T-cell (primary cell): ENCODE measurements at places on chromosomes 5 and 9.

- no peak for DNase-seq
These were observed 218.4 kb downstream of the MED10 start for GRCh38 chr5:6159832-6160430.

DNA sequence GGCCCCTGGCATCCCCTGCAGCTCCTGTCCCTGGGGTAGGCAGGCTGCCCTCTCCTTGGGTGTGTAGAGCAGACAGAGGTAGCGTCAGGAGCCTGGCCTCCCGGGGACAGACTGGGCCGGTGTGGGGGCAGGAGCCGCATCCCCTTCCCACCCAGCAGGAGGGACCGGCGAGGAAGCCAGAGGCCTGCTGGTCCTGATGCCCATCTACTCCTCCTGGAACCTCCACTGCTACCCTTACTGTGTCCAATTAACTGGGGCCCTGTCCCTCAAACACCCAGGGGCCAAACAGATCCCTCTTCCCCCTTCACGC is 15.6 kb downstream of the RALGDS start:
- DNase-seq: no peak

GRCh38 chr9:127303830-127304229 is 39.3 kb downstream of the GARNL3 start:
- no peak for DNase-seq

GRCh38 chr5:123651234-123651633 is 139.3 kb downstream of the CSNK1G3 start:
- no peak for DNase-seq

DNA sequence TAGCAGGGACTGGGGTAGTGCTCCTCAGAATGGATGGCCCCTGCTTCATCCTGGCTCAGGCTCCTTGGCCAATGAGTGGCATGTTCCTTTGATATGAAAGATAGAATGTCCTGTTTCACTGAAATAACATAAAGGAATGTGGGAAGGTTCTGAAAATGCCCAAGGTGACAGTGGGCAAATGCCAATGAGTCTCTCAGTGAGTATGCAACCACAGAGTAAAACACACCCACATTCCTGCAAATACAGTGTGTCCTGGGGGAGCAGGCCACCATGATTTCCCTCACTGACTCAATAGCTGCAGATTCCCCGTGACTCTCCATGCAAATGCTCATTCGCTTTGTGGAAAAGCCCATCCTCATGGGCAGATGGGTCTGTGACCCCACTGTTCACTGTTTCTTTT is 36.4 kb downstream of the ZNF366 start:
- no peak for DNase-seq

DNA sequence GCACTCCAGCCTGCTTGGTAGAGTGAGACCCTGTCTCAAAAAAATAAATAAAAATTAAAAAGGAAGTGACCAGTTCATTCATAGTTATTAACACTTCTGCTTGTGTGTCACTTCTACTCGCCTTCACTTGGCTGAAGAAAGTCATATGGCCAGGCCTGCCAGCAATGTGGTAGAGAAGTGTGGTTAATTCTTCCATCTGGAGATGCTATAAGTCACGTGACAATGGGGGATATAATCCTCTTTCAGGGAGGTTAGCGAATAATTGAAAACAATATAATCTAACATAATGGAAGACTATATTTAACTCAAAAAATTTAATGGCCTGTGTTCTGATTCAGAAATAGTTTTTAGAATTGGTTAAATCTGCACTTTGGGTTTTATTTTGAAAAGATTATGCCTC is 305.6 kb downstream of the DOCK8 start:
- no peak for DNase-seq

- no peak for DNase-seq
These were observed 536.9 kb downstream of the BRINP1 start for GRCh38 chr9:118832371-118832770.
